ENCODE measurements at places on chromosomes 2 and 18. TPM values are rescaled to one million over a fixed set of nuclear protein-coding genes. Genes with fewer than 3 reads are reported as not detected.

ERFE gene
- 0.42 TPM for polyA plus RNA-seq

SULT1C2 gene
- 1.8 TPM for polyA plus RNA-seq

ALLC gene
- polyA plus RNA-seq = not detected

TOGARAM2 gene
- polyA plus RNA-seq = not detected

CDH7 gene
- not detected for polyA plus RNA-seq

CYP27A1 gene
- 17.4 TPM for polyA plus RNA-seq

EVA1A gene
- polyA plus RNA-seq = 1.2 TPM

CASP8 gene
- 18.7 TPM for polyA plus RNA-seq

POTEC gene
- polyA plus RNA-seq = not detected

EPB41L5 gene
- polyA plus RNA-seq = 13.2 TPM

MAP3K19 gene
- polyA plus RNA-seq = not detected

C2orf92 gene
- polyA plus RNA-seq = not detected

UNC80 gene
- polyA plus RNA-seq = not detected

GPN1 gene
- 28.0 TPM for polyA plus RNA-seq

ITGB6 gene
- polyA plus RNA-seq = 1.8 TPM

SERPINB5 gene
- polyA plus RNA-seq = 1.2 TPM

IL18RAP gene
- polyA plus RNA-seq = 0.96 TPM

IL36B gene
- polyA plus RNA-seq = not detected

MOGAT1 gene
- not detected for polyA plus RNA-seq

CRYGD gene
- polyA plus RNA-seq = not detected

UGT1A3 gene
- polyA plus RNA-seq = not detected

PLCL1 gene
- 1.2 TPM for polyA plus RNA-seq

ASXL3 gene
- polyA plus RNA-seq = 0.92 TPM

MYO5B gene
- 80.7 TPM for polyA plus RNA-seq

LOXHD1 gene
- 0.06 TPM for polyA plus RNA-seq

FNDC4 gene
- polyA plus RNA-seq = 4.9 TPM

APOB gene
- not detected for polyA plus RNA-seq

FBLN7 gene
- 3.3 TPM for polyA plus RNA-seq

EML6 gene
- 1.2 TPM for polyA plus RNA-seq

SERPINB4 gene
- polyA plus RNA-seq = not detected

METAP1D gene
- polyA plus RNA-seq = 0.60 TPM

CLK1 gene
- 44.4 TPM for polyA plus RNA-seq

GAREM2 gene
- 2.1 TPM for polyA plus RNA-seq

ESPNL gene
- not detected for polyA plus RNA-seq

CFLAR gene
- 36.8 TPM for polyA plus RNA-seq

CD28 gene
- under 0.01 TPM for polyA plus RNA-seq

GKN1 gene
- 78.7 TPM for polyA plus RNA-seq

LIMS4 gene
- 0.98 TPM for polyA plus RNA-seq

REG1A gene
- 10.9 TPM for polyA plus RNA-seq

HK2 gene
- polyA plus RNA-seq = 57.3 TPM

GLI2 gene
- 0.60 TPM for polyA plus RNA-seq

NBAS gene
- polyA plus RNA-seq = 3.9 TPM

REEP1 gene
- polyA plus RNA-seq = 1.8 TPM

CXCR2 gene
- 0.60 TPM for polyA plus RNA-seq

GALNT1 gene
- 21.5 TPM for polyA plus RNA-seq
